ENCODE measurements at places on chromosomes 2 and 18.

DNA sequence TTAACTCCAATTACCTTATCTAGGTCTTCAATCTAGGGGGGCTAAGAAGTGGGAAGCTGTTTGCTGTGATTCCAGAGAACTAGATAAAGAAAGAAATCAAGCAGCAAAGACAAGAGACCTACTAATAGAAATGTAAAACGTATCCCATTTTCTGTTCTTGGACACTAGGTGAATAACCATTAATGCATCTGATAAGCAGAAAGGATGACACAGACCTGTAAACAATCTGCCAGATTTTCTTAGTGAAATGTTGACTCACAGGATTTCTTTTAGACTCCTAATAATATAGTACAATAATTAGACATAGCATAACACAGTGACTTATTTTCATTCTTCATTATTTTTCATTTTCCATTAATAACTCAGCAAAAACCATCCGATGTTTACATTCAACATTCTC lies 1.3 kb downstream of the WDR35 start:
- DNase-seq, result no peak

GRCh38 chr18:7592305-7593071 lies 25.4 kb downstream of the PTPRM start:
- no peak for DNase-seq

- DNase-seq, result no peak
Measured at GRCh38 chr2:195956725-195957124, 111.9 kb downstream of the DNAH7 start.

DNA sequence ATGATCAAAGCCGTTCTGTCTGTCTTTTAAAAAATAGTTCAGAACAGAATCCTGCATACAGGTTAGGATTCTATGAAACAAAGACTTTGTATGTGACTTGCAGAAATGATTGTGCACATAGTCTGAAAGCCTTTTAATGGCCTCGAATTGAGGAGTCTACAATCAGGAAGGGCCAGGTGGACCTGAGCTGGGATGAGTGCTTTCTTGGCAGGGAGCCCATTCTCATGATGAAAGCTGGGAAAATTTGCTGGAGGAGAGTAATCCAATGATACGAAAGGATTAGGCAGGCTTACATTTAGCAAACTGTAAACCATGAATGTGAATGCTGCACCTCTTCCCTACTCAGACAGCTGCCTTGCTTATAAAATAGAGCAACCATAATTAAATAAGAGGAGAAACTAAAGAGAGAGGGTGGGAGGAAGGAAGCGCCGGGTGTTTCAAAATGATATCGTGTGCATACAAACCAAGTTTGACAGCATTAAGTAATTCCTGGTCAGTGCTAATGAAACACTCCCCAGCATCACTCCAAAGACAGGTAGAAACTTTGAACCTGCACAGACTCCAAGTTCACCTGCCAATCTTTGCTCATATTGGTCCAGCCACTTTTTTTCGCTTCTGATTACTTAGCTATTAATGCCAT lies 23.7 kb upstream of the CXCR4 start:
- DNase-seq, result no peak

- no peak for DNase-seq
Measured at GRCh38 chr2:112725545-112726457, 5.0 kb downstream of the NT5DC4 start.

GRCh38 chr2:105653302-105653701 lies 91.4 kb upstream of the NCK2 start:
- no peak for DNase-seq

DNA sequence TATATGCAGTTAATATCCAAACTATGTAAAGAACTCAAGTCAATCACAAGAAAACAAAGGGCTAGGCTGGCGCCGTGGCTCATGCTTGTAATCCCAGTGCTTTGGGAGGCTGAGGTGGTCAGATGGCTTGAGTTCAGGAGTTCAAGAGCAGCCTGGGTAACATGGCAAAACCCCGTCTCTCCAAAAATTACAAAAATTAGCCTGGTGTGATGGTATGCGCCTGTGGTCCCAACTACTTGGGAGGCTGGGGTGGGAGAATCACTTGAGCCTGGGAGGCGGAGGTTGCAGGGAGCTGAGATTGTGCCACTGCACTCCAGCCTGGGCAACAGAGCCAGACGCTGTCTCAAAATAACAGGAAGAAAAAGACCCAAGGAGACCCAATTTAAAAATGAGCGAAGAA lies 91.9 kb upstream of the ALKAL2 start:
- DNase-seq, result no peak

DNA sequence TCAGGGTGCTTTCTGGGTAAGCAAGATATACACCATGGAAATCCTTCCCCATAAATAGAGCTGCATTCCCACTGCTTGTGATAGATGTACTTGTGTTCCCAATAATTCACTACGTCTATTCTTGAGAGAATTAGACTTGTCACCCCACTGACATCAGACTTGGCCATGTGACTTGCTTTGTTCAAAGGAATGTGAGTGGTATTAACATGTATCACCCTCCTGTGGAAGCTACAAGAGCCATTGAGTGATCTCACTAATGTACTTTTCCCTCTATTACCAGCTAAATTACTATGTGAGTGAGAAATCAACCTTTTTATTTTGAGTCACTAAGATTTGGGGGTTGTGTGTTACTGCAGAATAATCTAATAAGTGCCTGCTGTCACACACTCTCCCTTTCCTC lies 176.0 kb downstream of the CCDC178 start:
- no peak for DNase-seq

DNA sequence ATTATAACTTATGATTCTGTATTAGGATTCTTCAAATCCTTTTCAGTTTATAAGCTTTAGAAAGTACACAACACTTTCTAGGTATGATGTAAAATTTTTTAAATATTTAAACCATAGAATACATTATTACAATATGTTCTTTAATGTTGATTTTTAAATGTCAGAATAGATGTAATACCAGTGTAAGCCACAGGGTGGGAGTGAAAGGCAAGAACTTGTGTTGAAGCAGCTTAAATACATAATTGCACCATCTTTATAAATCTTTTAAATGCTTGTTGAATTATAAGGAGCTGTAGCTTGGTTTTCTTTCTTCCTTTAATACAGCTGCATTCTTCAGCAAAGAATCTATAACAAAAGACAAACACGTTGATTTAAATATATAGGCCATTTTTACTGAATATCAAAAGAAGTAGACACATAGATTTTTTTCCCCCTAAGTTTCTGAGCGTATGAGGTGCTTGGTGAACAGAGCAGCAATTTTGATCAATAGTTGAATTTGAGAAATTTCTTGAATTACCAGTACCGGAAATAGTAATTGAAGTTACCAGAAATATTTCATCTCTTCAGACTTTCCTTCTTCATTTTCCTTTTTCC lies 63.0 kb downstream of the TANK start:
- DNase-seq, result no peak

GRCh38 chr2:66866331-66867062 lies 431.6 kb downstream of the MEIS1 start:
- DNase-seq, result no peak

All from adrenal gland (tissue), 19 donors.